ENCODE measurements at places on chromosomes 1 and 21.
A peak's percentile ranks its signal among the peaks of the same experiment; 100 is the strongest.

DNA sequence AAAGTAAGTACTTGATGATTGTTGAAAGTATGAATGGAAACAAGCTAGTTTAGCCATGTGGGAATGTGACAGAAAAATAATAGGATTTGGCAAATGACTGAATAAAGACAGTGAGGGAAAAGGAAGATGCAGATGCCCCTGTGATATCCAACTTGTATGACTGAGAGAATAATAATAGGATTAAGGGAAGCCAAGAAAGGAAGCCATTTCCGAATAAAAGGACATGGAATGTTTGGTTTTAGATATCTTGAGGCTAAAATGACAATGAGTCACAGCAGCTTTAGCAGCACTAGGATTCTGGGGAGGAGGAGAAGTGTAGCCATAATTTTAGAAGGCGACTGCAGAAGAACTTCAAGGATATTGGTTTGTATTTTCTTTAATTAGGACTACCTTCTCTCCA lies 109.2 kb downstream of the TTLL7 start:
- DNase-seq, result no peak

- DNase-seq, result peak; percentile 14
Measured at GRCh38 chr1:22975694-22976093, 3.0 kb upstream of the LACTBL1 start.

- peak; percentile 91 for DNase-seq
Measured at GRCh38 chr1:25922056-25922970, 16.1 kb upstream of the STMN1 start.

DNA sequence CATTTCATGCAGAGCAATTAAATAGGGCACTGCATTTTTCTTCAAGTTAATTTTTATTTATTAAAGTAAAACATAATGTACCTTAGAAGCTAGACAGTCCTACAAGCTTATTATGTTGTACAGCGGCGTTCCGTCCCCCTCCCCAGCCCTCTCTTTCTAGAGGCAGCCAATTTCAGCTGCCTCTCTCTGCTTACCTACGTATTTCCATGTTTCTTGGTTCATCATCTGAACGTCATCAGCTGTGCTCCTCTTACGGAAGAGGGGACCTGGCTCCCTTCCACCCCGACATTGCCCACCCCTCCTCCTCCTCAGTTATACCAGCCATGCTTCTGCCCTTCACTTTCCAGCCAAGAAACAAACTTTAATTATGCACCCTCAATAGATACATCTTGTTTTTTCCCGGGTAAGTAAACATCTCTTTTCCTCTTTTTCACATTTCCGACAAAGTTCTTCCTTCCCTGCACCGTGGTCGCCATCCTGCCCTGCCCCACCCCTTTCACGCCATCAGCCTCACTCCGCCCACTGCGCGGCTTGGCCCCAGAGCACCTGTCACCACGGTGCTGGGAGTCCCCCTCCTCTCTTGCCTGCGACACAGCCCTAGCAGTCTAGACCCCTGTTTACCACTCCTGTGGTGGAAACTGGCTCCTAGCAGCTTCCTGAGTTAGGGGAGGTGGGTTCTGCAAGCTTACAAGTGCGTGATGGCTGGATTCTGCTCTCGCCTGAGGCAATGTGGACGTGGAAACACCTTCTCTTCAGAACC lies 57.9 kb downstream of the SLC37A1 start:
- no peak for DNase-seq

- peak; percentile 55 for DNase-seq
Measured at GRCh38 chr1:1889847-1890505, 911 bp downstream of the GNB1 start.

GRCh38 chr1:114423455-114423854 lies 87.5 kb downstream of the TRIM33 start:
- no peak for DNase-seq

DNA sequence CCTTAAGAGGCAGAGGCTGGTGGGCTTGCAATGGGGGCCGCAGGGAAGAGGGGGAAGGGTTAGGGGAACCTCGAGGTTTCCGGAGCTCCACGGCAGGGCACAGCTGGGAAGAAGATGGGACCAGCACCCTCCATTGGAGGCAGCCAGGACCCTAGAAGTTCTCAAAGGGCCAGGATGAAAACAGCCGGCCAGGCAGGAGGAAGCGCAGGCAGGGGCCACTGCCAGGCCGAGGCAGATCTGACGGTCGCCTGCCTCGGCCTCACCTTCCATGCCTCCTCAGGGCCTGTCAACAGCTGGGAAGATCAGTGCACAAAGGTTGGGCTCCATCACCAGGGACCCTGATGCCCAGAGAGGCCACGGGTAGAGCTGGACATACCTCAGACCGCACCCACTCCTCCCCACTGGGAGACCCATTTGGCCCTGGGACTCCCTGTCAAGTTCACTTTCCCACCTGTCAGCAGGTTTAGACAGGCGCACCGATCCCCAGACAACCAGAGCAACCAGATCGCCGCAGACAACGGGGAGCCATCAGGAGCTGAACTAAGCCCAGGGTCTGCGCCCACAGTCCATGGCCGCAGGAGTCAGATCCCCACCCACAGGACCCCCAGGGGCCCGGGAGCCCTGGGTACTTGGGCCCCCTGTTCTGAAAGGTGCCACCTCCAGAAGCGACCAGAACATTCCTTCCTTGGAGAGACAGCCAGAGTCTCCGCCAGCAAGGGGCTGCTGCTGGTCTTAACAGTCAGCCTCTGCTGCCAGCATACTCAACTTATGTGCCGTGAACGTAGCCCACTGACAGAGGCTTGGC lies 2.2 kb downstream of the SLC19A1 start:
- no peak for DNase-seq

- DNase-seq, result no peak
Measured at GRCh38 chr1:101301446-101302057, 64.7 kb downstream of the S1PR1 start.

DNA sequence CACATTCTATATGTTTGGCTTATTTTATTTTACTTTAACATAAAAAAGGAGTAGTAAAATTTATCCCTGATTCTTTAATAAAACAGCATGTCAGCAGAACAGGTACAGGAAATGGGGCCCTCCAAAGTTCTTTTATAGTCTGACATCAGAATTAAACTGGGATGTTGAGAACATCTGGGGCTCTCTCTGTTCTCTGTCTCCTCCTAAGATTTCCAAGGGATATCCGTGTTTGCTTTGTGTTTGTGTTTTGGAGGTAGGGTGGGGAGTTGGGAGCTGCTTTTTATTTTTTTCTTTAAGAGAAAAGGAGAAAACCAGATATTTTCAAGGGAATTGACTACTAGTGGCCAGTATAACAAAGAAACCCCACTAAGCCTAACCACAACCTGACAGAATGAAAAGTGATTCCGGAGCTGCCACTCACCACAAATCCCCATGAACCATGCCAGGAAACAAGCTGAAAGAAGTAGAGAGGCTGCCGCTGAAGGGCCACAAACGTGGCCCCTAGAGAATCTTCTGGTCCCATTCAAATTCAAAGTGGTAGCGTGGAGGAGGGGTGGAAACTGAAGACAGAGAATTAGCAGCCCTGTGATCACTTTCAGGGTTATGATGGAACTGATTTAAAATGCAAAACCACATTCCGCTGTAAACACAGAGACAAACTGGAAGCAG lies 369.6 kb upstream of the ADGRL2 start:
- peak; percentile 31 for DNase-seq

- DNase-seq, result no peak
Measured at GRCh38 chr1:56799605-56800400, 19.4 kb downstream of the FYB2 start.

DNA sequence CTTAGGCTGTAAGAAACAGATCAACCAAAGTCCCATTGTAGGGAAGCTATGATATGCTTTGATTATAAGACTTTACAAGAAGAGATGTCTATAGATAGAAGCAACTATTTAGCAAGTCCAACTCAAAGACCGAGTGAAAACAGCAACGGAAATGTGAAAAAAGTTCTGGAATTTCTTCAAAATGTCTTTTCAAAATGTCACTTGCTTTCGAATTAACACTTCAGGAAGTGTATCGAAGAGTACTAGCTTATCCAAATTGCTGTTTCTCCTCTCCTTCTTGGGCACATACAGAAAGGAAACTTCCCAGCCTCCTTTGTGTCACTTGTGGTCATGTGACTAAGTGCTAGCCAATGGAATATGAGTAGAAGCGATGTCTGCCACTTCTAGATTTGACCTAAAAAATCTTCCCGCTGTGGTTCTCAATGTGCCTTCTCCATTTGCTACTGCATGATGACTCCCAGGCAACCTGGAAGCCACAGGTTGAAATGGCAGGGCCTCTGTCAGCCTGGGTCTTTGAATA lies 89.9 kb downstream of the TSEN15 start:
- DNase-seq, result no peak

GRCh38 chr1:5938101-5938646 lies 54.1 kb downstream of the NPHP4 start:
- DNase-seq, result no peak

- no peak for DNase-seq
Measured at GRCh38 chr1:13855554-13855953, 155.6 kb downstream of the PRDM2 start.

- no peak for DNase-seq
Measured at GRCh38 chr1:88509379-88509778, 174.7 kb upstream of the PKN2 start.

GRCh38 chr1:25873120-25873519 lies 2.4 kb downstream of the PAQR7 start:
- no peak for DNase-seq

DNA sequence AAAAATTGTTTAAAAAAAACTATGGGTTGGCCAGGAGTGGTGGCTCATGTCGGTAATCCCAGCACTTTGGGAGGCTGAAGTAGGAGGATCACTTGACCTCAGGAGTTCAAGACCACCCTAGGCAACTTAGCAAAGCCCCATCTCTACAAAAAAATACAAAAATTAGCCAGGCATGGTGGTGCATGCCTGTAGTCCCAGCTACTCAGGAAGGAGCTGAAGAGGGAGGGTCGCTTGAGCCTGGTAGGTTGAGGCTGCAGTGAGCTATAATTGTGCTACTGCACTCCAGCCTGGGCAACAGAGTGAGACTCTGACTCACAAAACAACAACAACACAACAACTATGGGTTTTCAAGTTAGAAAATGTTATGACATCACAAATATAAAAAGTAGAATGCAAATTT lies 16.4 kb downstream of the SLAMF7 start:
- no peak for DNase-seq

GRCh38 chr1:208577381-208577905 lies 333.3 kb upstream of the PLXNA2 start:
- DNase-seq, result peak; percentile 57

GRCh38 chr21:15752763-15753407 lies 23.1 kb downstream of the USP25 start:
- DNase-seq, result peak; percentile 99

GRCh38 chr1:44747878-44748277 lies 8.2 kb downstream of the KIF2C start:
- DNase-seq, result peak; percentile 32

DNA sequence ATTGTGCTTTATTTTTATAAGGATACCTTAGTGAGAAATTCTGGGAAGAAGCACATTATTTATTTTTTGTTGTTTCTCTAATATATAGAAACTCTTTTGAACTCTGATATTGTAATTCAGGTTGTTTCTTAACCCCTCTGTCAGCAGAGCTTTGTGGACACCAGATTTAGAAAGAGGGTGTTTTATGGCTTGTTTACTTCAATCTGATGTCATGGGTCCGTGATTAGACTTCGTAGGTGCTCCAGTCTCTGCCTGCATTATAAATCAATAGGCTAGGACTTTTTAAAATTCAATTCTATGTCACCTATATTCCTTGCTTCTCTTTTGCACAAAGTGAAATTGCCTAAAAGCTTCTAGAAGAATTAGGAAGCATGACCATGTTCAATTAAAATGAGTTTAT lies 47.3 kb upstream of the CCDC190 start:
- DNase-seq, result no peak

DNA sequence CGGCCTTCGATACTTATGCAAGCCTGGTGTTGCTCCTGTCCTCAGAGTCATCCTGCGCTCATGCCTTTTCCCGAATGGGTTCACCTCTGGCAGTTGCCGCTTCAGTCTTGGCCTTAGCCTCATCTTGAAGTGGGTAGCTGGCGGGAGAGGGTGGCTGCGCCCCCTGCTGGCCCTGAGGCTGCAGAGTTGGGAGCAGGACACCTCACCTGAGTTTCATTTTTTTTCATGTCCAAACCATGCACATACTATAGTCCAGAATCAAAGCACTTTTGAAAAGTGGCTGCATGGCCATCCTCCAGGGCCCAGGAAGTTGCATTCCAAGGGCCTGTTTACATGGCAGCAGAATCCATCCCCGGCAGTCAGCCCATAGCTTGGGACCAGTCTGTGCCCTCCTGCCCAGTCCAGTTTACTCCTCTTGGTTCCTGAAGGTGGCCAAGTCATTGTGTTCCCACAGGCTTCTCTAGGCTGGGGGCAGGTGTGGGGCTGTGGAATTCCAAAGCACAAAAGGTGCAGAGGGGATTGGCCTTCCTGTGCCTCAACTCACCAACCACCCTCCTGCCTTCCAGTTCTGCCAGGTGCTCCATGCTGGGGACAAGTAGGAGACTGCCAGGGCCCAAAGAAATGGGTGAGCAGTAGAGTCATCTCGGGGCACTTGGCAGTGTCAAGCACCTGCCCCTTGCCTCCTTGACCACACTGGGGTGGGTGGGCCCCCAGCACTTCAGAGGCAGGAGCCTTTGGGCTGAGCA lies 44.0 kb downstream of the YARS1 start:
- DNase-seq, result peak; percentile 90

GRCh38 chr1:202162047-202162417 lies 1.6 kb upstream of the PTPN7 start:
- no peak for DNase-seq

- no peak for DNase-seq
Measured at GRCh38 chr1:7636795-7637526, 134.1 kb upstream of the VAMP3 start.

- no peak for DNase-seq
Measured at GRCh38 chr1:55632058-55632457, 416.9 kb upstream of the USP24 start.

- peak; percentile 92 for DNase-seq
Measured at GRCh38 chr21:46183910-46184624, at the start of gene SPATC1L. Gene SPATC1L (minus strand): TSS chr21:46184459. CDS start chr21:46182816, 1,643 bp downstream.
